ENCODE measurements at places on chromosomes 1 and 21.

- DNase-seq: no peak
Observed at GRCh38 chr1:31218705-31219104, 21.0 kb downstream of the NKAIN1 start.

GRCh38 chr1:198318085-198318484 is 161.3 kb downstream of the NEK7 start:
- no peak for DNase-seq

DNA sequence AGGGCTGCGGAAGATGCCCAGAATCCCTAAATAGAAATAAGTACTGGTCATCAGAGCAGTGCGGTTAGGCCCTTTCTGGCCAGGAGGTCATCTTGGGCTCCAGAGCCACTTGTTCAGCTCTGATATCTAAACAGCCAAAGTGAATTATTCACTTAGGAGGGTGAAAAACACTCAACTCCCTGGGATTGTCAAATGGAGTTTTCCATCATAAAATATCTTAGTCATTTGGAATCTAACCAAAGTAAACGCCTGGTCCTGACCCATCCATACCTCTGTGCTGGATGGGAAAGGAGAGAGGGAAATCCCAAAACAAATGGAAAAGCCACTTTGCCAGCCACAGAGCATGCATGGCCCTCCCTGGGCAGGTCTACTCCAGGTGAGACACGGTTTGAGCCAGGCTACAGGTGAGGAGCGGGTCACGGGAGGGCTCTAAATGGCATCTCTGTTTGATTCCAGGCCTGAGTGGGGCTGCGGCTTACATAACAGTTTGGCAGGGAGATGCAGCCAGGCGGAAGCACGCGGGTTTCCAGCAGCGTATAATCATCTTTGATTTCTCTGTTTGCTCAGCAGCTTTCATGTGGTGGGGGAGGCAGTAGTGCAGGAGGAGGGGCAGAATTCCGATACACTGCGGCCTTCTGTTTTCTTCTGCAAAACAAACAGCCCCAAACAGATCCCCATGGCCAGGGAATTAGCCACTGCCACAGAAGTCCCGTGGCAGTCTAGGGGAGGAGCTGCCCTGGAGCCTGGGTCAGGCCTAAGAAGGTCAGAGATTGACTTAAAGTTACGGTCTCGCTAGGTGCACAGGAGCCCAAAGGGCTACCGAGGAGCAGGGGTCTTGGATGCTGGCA is 59.1 kb upstream of the ZNF648 start:
- DNase-seq: no peak

DNA sequence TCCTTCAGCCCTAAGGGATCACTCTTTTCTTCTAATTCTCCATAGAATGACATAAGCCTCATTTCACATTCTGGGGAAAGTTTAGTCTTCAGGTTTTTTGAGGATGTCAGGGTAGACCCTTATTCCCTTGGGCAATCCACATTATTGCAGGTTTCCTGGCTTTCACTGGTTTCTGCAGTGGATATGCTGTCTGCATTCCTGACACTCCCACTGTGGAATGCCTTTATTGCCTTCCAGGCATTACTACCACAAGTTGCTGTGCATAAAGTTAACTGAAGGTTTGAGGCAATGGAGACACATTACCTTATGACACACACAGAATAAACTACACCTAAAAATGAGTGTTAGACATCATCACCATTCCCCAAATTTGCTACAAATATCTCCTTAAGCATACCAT is 12.7 kb downstream of the FASLG start:
- no peak for DNase-seq

GRCh38 chr1:85397490-85398032 is 67.4 kb downstream of the DDAH1 start:
- no peak for DNase-seq

DNA sequence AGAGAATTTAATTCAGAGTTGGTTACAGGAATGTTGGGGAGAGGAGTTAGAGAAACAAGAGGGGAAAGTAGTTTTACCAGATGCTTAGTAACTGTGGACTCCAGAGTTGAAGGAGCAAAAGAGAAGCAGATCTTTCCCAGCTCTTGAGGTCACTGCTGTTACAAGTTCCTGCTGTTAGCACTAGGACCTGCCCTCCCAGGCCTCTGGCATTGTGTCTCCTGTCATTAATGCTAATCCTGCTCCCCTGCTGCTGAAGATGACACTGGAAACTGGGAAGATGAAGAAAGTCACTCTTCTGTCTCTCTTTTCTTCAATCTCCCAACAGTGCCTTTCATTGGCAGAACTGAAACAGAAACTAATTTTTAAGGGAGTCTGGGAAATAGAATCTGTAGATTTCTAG is 845.6 kb downstream of the ADGRL2 start:
- DNase-seq: no peak

DNA sequence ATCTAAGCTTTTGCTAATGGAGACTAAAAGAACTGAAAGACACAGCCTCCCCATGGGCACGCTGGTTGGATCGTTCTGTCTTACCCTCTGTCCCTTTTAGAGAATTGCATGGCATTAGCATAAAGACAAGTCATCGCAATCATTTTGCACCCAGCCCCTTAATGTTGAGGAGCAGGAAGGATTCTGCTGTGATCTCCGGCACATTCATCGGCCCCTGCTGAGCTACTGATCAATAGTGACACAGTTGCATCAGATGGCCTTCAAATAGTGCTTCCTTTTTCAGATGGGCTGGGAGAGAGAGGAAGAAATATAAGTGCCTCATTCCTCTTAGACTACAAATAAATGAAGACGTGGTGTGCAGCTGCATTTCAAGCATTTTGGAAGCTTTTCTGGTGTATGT is 75.4 kb downstream of the NOS1AP start:
- DNase-seq: no peak

DNA sequence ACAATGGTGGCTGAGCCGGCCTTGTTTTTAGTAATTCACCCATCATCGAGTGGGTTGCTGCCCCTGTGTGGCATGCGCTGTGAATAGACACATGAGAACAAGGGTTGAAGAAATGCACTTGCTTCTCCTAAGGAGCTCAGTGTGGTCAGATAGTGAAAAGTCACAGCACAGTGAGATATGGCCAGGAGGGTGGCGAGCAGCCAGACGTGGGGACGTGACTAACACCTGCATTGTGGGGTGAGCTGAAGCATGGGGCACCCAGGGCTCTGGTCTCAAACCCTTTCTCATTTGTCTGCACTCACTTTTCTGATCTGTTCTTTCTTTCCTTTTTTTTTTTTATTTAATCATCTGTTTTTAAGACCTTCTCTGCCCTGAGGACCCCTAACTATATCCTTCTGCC is 13.5 kb downstream of the MTARC1 start:
- DNase-seq: no peak

GRCh38 chr1:1806890-1807289 is 28.6 kb upstream of the NADK start:
- no peak for DNase-seq

DNA sequence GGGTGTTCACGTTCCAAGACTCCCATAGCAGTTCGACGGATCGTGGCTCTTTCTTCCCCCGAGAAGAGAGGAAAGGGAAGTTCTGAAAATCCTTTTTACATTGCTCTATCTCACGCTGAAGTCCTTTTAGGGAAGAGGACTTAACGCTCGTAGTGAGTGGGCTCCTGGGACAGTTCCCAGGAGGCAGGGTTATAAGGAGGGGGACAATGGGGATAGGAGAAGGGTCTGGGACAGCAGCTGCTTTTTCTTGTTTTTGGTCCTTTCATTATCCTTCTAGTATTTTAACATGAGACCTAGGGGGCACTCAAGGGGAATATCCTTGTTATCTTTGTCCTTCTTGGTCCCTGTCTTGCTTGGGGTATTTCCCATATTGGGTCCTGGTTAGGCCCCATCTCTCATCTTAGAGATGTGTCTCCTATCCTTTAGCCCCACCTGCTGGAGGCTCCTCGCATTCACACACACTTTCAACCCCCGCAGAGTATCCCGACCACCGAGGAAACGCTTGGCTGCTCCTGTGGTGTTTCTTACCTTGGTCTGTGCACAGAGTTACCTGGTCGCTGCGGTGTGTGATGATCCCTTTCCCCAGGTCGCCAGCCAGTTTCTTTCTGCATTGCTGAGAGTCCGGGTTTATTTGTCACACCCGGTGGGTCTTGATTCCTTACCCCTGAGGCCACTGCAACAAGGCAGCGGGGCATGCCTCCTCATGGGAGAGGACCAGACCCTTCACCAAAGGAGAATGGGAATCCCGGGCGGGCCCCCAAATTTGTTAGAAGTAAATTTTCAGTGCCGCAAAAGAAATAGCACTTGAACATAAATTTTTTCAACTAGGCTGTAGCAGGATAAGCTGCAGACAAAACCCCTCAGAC is 29.7 kb downstream of the SCCPDH start:
- DNase-seq: peak; percentile 58

- no peak for DNase-seq
Observed at GRCh38 chr1:197927908-197928665, 10.9 kb downstream of the LHX9 start.

DNA sequence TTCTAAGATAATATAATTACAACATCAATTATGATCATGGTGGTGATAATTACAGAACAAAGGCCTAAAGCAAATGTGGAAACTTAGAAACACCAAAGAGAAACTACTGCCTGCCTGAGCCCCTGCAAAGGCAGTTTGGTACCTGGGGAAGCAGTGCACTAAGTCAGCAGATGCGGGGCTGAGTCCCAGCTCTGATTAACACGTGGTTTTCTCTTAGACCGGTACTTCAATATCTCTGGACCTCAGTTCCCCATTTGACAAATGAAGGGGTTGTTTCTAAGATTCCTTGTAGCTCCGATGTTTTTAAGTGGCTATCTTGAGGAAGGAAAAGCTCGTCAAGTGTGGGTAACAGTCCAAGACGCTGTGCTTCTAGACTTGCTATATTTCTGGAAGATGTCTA is 16.7 kb upstream of the PLEKHA6 start:
- DNase-seq: no peak

DNA sequence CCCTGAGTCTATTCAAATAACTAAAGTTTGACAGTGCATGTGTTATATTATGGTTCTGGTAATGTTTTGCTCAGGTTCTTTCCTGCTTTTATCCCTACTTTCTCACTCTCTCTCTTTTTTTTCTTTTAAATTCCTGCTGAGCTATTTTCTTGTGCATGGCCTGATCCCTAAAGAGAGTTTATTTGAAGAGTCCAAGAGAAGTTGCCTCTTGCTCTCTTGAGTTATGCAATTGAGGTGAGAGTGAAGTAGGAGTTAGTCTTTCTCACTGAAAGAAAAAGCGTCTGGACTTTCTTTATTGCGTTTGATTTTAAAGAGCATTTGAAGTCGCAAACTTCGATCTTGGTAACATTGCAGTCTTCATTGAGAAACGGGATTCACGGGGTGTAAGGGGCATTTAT is 136.2 kb upstream of the RAVER2 start:
- no peak for DNase-seq

DNA sequence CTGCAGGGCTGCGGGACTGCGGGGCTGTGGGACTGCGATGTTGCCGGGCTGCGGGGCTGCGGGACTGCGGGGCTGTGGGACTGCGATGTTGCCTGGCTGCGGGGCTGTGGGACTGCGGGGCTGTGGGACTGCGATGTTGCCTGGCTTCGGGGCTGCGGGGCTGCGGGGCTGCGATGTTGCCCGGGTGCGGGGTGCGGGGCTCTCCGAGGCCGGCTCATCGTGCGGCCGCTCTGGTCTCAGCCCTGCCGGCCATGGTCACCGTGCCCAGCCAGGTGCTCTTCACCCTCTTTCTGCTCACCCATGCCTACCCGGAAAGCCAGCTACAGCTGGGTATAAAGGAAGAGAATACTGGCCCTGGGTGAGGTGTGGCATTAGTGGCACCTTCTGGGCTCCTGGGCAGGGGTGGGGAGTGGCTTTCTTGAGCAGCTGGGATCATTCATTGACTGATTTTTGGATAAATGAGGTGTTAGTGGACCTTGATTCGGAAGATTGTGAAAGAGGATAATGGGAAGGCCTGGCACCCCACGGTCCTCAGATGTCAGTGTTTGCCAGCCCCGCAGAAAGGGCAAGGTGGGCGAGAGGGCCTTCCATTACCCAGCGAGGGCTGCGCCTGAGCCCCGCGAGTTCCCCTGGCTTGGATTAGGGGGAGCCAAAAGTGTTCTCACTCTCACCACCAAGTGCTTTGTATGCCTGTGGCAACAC is 36.3 kb downstream of the COQ8A start:
- DNase-seq: no peak

DNA sequence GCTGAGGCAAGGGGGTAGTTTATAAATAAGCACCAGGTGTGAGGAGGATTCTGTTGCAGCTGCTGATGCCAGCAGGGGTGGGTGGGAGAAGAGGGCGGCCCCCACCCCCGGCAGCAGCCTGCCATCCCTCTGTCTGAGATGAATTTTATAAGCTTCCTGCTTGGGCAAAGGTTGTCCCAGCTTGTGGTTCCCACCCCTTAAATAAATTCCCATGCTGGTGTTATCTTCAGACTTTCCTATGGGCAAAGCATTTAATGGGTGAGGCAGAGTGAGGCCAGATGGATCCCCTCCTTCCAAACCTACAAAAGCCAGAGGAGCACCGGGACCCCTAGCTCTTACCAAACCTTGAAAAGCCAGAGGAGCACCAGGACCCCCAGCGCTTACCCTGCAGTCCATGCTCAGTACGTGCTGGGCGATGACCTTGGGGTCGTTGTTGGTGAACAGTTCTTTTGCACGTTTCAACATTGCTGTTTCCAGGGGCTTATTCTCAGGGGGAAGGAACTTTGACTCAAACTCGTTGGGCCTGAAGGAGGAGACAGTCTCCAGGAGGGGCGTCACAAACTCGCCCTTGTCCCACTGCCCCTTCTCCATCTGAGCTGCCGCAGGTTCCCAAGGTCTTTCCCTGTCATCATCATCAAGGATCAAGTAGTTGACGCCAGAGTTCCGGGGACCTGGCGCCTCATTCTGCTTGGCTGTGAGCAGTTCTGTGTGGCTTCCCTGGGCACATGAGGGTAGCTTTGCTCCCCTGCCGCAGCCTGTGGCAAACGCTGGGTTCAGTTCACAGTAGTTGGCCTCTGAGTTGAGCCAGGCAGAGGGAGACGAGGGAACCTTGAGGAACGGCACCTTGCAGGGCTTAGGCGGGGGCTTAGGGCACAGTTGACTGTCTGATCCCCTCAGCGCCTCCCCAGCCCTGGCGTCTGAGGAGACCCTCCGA is 99.5 kb downstream of the BCAR3 start:
- no peak for DNase-seq

GRCh38 chr1:82110366-82111254 is 309.9 kb downstream of the ADGRL2 start:
- no peak for DNase-seq

GRCh38 chr1:164557270-164557669 is 1.7 kb upstream of the PBX1 start:
- no peak for DNase-seq

- no peak for DNase-seq
Observed at GRCh38 chr1:231757101-231757404, 130.5 kb downstream of the DISC1 start.

DNA sequence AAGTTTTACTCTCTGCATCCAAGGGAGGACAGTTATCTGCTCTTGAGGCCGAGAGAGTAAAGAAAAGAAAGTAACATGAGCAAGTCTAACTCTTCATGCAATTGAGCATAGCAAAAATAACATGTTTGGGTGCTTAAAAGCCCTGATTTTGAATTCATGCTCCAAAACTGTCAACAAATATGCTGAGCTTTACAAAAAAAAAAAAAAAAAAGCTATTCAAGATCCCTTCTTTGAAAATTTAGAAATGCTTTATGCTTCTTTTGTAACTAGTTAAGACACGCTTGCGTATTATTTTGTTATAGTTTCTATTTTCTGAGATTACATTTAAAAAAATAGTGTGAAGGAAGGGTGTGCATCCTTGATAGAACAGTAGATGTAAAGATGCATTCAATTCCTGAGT is 1733.0 kb downstream of the MRPL39 start:
- no peak for DNase-seq

Measured in activated naive CD4-positive, alpha-beta T cell treated with anti-CD3 and anti-CD28 coated beads, Interleukin-2, amount 50 U/mL, for 16 hours (primary cell).